ENCODE measurements at places on chromosomes 11 and 22.

- no peak for DNase-seq
Measured at GRCh38 chr11:637593-638521, 788 bp downstream of the DRD4 start.

DNA sequence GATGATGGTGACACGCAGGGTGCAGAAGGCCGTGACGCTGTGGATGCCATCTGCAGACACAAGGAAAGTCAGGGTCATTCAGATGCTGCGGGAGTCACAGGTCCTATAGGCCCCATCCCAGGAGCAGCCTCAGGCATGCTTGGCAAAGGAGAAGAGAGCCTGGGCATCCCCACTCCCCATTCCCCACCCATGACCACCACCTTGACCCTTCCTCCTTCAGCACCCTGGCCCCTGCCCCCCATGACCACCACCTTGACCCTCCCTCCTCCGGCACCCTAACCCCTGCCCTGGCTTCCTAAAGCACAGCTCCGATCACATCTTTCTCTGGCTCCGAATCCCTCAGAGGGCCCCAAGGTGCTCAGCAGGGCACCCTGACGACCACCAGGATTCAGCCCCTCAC is 73.1 kb downstream of the CELSR1 start:
- DNase-seq = no peak

DNA sequence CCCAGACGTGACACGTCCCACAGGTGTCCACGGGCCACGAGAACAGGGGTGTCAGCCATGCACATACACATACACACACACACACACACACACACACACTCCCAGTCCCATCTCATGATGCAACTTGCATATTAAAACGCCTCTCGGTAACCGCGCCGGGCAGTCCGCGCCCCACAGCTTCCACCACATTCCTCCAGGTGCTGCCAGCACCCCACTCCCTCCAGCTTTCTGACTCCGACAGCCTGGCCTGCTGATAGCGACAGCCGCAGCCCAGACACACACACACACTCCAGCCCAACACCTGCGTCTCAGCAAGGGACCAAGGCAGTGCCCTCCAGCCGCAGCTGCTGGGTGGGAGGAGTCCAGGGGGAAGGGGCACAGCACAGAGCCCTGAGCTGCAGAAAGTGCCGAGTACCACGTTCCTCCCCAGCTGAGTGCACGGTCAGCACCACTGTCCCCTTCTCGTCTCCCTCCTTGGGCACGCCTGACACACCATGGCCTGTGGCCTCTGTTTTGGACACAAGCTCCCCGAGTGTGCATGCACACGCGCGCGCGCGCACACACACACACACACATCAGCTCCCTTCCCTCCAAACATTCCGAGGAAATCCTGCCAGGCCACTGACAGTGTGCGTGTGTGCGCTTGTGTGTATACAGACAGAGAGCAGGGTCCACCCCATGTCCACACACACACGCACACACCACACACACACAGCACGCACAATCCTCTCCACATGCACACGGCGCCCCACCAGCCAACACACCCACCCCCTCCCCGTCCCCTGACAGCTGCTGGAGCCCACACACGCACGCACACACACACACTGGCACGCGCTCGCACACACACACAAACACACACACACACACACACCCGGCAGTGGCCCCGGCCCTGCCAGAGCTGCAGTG is 1.2 kb downstream of the ELFN2 start:
- DNase-seq = no peak

DNA sequence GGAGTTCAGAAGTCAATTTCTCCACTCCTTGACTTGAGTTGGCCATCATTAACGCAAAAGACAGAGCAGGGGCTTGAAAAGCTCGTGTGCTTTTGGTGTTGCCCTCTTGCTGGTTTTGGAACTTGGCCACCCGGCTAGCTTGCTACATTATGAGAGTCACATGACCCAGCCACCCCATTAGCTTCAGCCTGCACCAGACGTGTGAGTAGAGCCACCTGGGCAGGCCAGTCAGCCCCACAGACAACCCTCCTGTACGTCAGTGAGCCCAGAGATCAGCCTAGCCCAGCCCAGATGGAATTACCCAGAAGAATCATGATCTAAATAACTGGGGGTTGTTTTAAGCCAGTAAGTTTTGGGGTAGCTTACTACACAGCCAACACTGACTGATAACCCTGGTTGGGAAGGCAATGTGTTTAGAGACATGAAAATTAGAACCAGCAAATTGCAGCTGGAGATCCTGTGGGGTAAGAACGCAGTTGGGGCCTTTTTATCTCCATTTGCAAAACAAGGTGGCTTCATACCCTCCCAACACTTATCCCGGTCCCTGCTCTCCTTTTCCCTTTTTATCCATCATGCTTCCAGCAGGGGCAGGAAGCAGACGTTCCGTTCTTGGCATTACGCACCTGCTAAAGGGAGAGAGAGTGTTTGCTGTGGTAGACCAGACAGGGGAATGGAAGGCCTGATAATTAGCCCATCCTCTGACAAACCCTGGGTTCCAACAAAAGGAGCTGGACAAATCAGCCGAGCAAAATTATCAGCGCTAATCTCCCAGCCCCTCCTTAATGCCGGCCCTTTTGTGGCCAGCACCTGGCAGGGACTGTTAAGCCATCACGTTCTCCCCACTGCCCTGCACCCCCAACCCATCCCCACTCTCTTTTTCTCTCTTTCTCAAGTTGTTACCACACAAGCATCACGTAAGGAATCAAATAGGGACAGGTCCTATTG is 548.7 kb upstream of the CADM1 start:
- no peak for DNase-seq

- no peak for DNase-seq
Measured at GRCh38 chr11:86463120-86463519, 88.4 kb downstream of the CCDC81 start.

- DNase-seq = no peak
Measured at GRCh38 chr11:16905375-16905774, 108.8 kb downstream of the PLEKHA7 start.

GRCh38 chr11:128467610-128468041 is 119.7 kb downstream of the ETS1 start:
- no peak for DNase-seq

DNA sequence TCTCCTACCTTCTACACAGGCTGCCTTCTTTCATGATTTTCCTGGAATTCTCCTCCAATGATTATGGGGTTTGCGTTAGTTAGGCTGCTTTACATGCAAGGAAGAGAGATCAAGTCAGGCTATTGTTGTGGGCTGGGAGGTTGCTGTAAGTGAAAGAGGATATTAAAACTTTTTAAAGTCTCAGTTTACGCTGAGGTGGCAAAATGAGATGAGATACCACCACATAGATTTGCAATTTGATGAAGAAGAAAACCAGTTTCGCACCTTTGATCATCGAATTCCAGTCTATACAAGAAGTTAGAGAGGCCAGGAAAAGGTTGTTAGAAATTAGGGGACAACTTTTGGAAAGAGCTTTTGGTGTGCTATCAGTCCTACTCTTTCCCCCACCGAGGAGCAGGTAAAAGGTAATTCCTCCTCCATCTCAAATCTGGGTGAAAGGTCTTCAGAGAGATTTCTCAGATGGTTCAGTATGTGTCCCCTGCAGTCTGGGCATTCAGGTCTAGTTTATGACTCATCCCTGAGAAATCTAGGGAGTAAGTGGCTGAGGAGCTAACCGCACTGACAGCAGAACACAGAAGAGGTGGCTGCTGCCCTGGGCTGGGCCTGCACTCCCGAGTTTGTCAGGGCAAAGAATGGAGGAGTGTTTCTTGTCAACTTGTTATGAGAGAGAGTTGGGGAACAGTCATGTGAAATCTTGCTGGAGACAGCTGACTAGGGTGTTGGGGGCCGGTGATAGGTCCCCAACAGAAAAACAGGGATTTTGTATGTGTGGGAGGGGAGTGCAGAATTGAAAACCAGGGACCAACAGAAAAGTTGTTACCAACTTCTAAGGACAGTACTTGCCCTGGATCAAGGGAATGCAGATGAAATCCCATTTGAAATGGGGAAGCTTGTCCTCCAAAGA is 34.7 kb downstream of the CCDC83 start:
- no peak for DNase-seq

DNA sequence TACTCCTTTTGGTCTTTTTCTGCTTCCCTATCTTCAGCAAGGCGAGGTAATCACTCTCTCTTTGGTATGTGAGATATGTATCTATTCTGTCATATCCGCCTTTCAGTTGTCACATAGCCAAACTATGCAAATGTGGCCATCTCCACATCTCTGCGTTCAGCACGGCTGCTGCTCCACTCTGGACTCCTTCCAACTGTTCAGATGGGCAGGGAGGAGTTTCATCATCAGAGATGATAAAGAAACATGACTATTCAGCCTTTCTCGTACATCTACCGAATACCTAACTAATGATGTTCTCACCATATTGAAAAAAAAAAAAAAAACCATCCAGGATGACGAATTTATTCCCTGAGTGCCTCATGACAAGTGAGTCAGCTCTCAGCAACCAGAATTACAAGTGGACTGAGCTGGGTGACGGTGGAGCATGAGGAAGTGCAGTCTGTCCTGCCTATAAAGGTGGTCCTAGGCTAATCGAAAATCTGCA is 899.6 kb downstream of the OPCML start:
- no peak for DNase-seq

DNA sequence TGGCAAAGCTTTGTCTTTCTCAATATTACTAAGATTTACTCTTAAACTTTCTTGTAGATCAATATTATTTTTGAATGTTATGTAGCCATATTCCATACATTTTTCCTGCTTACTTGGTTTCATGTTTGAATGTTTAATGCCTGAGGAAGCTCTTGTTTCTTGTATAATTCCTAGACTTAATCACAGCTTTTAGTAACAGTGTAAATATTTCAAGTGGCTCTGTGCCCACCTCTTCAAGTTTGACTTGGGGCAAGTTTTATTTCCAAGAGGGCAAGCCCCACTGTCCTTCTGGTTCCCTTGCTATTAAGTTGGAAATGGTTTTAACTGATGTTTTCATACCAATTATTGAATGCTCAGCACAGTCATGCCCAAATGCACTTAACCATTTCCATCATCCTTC is 1004.1 kb downstream of the OPCML start:
- DNase-seq = no peak

GRCh38 chr11:117640041-117640440 is 157.0 kb downstream of the DSCAML1 start:
- no peak for DNase-seq

GRCh38 chr11:20729597-20730105 is 60.3 kb downstream of the NELL1 start:
- no peak for DNase-seq

DNA sequence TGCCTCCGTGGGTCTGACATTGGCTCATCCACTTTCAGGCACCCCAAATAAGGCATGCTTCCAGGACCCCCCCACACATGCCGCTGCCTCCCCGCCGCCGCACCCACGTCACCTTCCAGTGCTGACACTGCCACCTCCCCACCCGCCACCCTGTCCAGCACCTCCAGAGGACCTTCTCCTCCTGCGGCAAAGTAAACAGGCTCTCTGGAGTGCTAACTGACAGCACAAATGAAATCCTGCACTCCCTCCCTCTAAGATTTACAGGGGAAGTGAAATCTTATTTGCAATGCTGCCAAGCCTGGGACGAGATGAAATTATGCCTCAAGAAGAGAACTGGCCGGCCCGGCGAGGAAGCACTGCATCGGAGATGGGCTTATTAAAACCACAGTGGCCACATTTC is 35.3 kb downstream of the MACROD1 start:
- DNase-seq = no peak

DNA sequence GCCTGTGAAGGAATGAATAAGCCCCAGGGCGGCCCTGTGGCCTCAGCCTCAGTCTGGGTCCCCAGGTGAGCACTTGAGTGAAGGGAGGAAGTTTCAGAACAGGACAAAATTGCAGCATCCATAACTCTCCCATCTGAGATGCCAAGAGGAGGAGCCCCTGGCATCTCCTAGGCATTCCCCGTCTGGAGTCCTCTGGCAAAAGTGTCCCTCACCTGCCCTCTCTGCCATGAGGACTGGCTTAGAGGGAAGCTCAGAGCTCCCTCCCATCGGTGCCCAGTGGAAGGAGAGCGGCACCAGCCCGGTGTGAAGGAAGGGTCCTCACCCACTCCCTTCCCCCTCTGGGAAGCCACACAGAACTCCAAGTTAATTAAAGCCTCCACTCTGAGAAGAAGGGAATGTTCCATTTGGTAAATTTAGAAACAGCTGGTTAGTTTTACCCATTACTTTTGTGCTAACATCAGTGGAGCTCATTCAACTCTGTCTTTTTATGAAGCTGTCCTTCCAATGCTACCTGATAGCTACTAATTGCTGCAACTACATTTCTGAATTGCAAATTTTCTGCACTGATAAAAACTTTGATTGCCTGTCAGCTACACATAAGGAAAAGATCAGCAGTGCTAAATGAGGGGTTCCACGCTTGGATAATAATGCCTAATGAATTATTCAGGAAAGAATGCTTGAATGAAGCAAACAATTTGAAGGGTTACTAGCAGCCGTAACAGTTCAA is 123.3 kb upstream of the RCN1 start:
- DNase-seq = no peak

GRCh38 chr11:36035454-36035853 is 91.6 kb downstream of the LDLRAD3 start:
- no peak for DNase-seq

- DNase-seq = peak; percentile 7
Measured at GRCh38 chr11:113023228-113023627, 62.0 kb downstream of the NCAM1 start.

- DNase-seq = no peak
Measured at GRCh38 chr11:9259981-9260837, 4.9 kb downstream of the DENND5A start.

DNA sequence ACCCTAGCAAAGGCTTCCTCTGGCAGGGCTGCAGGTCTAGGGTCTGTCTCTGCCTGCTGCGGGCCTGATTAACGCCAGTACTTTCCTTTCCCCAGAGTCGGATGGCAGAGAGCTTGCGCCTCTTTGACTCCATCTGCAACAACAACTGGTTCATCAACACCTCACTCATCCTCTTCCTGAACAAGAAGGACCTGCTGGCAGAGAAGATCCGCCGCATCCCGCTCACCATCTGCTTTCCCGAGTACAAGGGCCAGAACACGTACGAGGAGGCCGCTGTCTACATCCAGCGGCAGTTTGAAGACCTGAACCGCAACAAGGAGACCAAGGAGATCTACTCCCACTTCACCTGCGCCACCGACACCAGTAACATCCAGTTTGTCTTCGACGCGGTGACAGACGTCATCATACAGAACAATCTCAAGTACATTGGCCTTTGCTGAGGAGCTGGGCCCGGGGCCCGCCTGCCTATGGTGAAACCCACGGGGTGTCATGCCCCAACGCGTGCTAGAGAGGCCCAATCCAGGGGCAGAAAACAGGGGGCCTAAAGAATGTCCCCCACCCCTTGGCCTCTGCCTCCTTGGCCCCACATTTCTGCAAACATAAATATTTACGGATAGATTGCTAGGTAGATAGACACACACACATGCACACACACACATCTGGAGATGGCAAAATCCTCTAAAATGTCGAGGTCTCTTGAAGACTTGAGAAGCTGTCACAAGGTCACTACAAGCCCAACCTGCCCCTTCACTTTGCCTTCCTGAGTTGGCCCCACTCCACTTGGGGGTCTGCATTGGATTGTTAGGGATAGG is 18.6 kb downstream of the RSPH14 start:
- no peak for DNase-seq

- DNase-seq = peak; percentile 71
Measured at GRCh38 chr11:79076526-79077115, 364.2 kb downstream of the TENM4 start.

GRCh38 chr11:96753997-96754396 is 364.2 kb downstream of the JRKL start:
- DNase-seq = no peak
